ENCODE measurements at places on chromosomes 3 and 15.

- DNase-seq: no peak
Measured at GRCh38 chr15:99433757-99434450, 131.9 kb upstream of the MEF2A start.

DNA sequence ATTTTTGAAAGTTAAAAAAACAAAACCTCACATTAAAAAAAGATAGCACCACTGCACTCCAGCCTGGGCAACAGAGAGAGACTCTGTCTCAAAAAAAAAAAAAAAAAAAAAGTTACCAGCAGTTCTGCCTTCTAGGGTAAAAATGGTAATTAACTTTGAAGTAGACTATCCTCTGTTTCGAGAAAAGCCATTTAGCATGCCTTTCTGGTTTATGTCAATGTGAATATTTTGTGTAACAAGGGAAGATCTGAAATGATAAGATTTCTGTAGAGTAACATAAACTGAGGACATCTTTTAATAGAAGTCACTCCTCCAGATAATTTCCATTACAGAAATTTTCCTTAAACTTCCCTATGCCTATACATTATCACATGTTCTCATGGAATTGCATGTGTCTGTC is 203.2 kb upstream of the GAP43 start:
- no peak for DNase-seq

GRCh38 chr3:180093535-180093934 is 56.8 kb upstream of the PEX5L start:
- DNase-seq: no peak

GRCh38 chr15:75179746-75180140 is 21.9 kb upstream of the C15orf39 start:
- no peak for DNase-seq

DNA sequence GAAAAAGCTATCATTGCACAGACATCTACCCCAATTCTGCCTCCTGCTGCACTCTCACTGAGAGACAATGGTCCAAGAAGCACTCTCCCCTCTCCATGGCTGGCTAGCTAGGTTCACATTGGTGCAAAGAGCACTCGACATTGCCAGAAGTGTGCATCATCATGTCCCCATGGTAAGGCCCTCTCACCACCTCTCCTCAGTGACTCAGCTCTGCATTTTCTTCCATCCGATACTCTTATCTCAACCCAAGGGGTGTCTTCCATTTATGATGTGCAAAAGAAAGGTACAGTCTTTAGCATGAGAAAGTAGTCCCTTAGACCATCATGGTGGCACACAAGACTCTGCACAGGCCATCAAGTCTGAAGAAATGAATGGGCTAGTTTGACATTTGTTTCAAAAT is 14.0 kb downstream of the RPSA start:
- no peak for DNase-seq

GRCh38 chr15:69805248-69805953 is 292.3 kb downstream of the TLE3 start:
- DNase-seq: no peak

- no peak for DNase-seq
Measured at GRCh38 chr3:111096487-111097209, 25.0 kb downstream of the NECTIN3 start.

- DNase-seq: no peak
Measured at GRCh38 chr3:197289726-197290125, 8.7 kb downstream of the DLG1 start.

- no peak for DNase-seq
Measured at GRCh38 chr3:4812591-4812990, 166.6 kb upstream of the BHLHE40 start.

DNA sequence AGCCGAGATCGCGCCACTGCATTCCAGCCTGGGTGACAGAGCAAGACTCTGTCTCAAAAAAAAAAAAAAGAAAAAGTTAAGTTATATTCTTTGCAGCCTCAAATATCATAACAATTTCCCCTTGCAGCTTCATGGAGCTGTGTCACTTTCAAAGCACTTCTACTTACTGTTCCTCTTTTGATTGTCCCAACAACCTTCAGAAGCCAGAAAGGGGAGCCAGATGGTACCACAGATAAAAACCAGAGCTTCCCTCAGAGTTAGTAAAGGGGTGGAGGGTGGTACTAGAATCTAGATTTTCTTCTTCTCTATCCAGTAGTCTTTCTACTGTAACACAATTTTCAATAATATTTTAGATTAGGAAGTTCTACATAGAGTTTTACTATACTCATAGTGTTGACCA is 188.8 kb downstream of the TAFA4 start:
- DNase-seq: no peak

DNA sequence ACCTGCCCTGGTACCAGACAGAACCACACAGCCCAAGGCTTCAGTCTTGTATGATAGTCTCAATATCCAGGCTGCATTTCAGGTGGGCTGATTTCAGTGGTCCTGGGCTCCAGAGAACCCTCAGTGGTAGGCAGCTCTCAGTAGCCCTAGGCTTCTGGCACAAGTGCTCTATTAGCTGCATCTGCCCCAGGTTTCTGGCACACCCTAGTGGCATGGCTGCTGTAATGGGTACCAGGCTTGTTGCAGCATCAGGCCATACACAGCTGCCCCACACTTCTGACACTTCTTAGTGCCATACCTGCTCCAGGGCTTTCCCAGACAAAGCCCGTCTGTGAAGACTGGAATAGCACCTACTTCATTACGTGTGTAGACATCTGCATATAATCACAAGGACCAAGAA is 1062.2 kb upstream of the EPHA6 start:
- DNase-seq: no peak

DNA sequence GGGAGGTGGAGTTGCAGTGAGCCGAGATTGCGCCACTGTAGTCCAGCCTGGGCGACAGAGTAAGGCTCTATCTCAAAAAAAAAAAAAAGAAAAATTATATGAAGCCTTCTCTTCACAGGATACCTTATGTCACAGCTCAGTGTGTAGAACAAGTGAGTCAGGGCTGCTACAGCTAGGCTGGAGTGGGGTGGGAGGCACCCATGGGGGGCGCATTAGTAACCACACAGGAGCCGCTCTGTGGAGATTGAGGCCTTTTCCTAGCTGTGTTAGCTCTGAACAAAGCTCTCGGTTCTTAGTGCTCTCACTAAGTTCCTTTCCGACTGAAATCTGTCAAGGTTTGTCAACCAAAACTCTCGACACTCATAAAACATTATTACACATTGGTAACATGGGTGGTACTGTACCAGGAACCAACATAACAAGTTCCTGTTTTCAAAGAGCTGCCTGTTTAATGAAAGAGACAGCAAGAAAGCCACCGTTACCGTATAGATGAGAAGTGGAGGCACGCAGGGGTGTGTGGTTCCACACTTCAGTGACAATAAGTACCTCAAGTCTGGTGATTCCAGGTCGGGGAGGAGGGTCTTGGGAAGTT is 4.5 kb downstream of the LRRC31 start:
- no peak for DNase-seq

GRCh38 chr3:196471551-196471950 is 32.0 kb downstream of the RNF168 start:
- no peak for DNase-seq

- DNase-seq: no peak
Measured at GRCh38 chr3:71859123-71859519, 74.2 kb upstream of the PROK2 start.

GRCh38 chr3:103295974-103296570 is 861.3 kb downstream of the ZPLD1 start:
- DNase-seq: peak; percentile 5

GRCh38 chr3:55678546-55679216 is 191.6 kb upstream of the WNT5A start:
- DNase-seq: no peak

GRCh38 chr15:70788114-70789049 is 25.0 kb upstream of the UACA start:
- DNase-seq: no peak

GRCh38 chr3:44893097-44893496 is 18.7 kb downstream of the TGM4 start:
- peak; percentile 45 for DNase-seq

Data from amniotic stem cell (primary cell).